ENCODE measurements at places on chromosomes 11 and 22. TPM values are rescaled to one million over a fixed set of nuclear protein-coding genes. Genes with fewer than 3 reads are reported as not detected.

The NXPE4 gene
- not detected for polyA plus RNA-seq

The MS4A15 gene
- polyA plus RNA-seq, result not detected

The BCO2 gene
- polyA plus RNA-seq, result 5.3 TPM

The SLC25A18 gene
- polyA plus RNA-seq, result 0.71 TPM

The C11orf16 gene
- 0.25 TPM for polyA plus RNA-seq

The HPX gene
- polyA plus RNA-seq, result 2.2 TPM

The ANKK1 gene
- polyA plus RNA-seq, result 0.26 TPM

The LRP4 gene
- polyA plus RNA-seq, result 20.7 TPM

The SSTR3 gene
- polyA plus RNA-seq, result not detected

The GTF2H1 gene
- polyA plus RNA-seq, result 33.2 TPM

The TRIM51 gene
- polyA plus RNA-seq, result not detected

The HBB gene
- 122 TPM for polyA plus RNA-seq

The FUT4 gene
- 5.8 TPM for polyA plus RNA-seq

The KRTAP5-2 gene
- polyA plus RNA-seq, result not detected

The CEND1 gene
- polyA plus RNA-seq, result 0.67 TPM

The OR2AT4 gene
- polyA plus RNA-seq, result 0.06 TPM

The TXN2 gene
- 109 TPM for polyA plus RNA-seq

The MS4A3 gene
- 1.1 TPM for polyA plus RNA-seq

- DNase-seq, result no peak
Observed at GRCh38 chr11:73226297-73227006, 8.4 kb downstream of the P2RY2 start.

DNA sequence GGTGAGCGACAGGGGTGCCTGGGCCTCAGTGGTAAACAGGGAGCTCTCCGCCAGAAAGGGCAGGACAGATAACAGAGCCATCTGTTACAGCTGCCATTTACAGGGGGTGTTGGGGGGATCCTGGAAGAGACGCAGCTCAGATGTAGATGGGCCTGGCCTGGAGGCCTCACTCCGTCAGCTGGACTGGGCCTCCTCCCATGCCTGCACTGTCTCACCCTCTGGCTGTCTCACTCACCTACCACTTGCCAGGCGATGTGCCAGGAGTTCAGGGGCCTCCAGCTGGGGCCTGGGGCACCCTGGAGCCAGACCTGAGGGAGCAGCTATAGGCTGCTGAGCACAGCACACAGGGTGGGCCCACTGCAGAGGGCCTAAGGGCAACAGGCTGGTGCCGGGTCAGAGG, 16.3 kb upstream of the SUSD2 start:
- DNase-seq, result no peak

DNA sequence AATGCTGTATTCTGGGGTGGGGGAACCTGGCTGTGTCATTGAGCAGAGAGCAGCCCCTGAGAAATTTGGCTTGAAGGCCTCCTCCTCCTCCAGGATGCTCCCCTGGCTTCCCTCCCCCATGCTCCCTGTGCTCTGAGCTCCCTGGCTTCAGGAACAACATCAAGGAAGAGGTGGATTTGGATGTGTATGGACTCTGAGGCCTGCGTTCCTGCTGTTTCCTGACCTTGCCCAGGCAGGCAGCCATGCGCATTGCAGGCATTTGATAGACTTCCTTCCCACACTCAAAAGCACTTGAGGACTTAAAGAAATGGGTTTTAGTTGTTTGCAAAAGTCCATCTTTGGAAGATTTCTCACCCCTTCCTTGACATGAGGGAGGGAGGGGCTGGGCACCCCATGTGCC, 1317.1 kb downstream of the BRD1 start:
- no peak for DNase-seq

DNA sequence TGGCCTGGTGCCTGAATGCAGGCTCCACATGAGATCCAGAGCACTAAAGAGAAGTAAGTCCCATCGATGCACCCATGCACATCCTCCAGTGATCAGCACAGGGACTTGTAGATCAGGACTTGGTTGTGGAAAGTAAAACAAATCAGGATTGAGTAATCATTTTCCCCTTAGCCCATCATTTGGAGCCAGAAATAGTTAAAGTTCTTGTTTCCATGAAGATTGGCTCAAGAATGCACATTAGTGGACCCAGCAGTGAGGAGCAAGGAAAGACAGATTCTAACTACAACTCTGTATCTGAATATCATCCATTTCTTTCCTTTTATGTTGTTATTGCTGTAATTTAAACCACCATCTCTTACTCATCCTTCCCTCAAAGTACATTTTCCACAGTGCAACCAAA, 19.1 kb downstream of the CCDC83 start:
- DNase-seq, result no peak

DNA sequence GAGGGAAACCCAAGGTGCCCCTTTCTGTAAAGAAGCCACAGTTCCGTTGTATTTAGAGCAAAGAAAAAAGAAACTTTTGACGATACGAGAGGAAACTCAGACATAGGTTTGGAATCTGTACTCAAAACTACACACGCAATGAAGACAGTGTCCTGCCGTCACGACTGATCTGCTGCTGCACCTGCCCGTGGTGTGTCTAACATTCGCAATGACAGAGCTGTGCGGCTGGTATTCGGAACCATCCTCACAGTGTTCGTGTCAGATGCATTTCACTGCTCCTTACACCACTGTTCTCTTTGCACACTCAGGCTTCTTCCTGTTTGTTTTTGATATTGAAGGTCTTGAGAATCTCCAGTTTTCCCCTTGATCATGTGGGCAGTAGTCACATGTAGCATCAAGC, 84.8 kb downstream of the RTL6 start:
- no peak for DNase-seq

- no peak for DNase-seq
Observed at GRCh38 chr11:23317816-23318215, 457.5 kb upstream of the CCDC179 start.

DNA sequence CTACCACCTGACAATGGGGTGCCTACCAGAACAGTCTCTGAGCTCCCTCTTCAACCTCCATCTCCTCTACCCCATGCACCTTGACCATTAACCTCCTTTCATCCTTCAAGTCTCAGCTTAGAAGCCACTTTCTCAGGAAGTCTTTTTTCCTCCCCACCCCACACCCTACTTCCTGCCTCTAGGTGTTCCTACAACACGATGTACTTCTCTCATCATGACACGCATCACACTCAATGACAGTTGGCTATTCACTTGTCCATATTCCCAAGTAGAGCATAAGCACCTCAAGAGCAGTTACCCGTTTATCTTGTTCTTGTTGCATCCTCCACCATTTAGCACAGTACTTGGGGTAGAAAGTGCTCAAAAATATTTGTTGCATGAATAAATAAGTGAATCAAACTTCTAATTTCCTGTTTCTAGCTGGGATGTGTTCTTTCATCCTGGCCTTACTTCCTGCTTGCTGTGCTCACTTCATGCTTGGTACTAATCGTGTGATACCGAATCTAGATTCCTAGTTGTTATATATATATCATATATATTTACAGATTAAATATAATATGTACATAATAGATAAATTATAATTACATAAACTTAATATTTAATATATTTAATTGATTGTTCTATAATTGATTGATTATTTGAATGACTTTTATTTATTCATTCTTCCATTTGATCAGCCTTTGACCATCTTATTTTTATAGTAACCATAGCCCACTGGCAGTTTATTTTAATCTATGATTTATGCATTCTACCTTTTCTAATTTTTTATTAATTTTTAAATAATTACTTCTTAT, 177.5 kb upstream of the TMEM45B start:
- no peak for DNase-seq

DNA sequence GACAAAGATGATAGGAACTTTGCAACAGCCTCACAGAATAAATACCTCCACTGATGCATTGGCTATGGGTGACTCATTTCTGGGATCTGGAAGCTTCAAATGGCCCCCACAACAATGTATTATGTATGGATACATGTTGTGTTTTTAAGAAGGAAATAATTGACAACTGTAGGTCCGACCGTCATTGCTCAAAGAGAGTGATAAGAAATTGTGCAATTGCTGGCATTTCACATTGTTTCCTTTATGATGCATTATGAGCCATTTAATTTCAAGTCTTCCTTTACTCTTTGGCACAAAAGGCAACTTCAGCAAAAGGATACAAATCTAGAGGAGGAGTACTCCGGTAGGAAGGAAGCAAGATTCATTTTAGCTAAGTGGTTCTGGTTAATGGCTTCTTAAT, 2.0 kb downstream of the ANO3 start:
- no peak for DNase-seq

- no peak for DNase-seq
Observed at GRCh38 chr11:124762105-124762623, at the start of gene ESAM. Gene ESAM, minus strand, starts transcription at chr11:124762290. Its CDS starts 136 bp downstream, at chr11:124762154.

DNA sequence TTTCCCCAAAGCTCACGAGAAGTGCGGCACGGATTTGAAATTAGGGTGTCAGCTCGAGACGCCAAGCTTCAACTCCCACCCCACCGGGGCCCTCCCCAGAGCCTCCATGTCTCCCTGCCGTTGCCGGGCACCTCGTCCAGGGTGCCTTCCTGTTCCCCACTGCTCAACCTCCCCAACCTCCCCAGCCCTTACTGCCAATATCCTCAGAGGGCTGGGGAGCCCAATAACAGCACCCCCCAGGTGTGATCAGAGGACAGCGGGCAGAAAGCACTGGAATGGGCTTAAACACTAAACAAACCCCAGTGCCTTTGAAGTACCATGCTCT, 1336.4 kb downstream of the TBC1D22A start:
- DNase-seq, result no peak

DNA sequence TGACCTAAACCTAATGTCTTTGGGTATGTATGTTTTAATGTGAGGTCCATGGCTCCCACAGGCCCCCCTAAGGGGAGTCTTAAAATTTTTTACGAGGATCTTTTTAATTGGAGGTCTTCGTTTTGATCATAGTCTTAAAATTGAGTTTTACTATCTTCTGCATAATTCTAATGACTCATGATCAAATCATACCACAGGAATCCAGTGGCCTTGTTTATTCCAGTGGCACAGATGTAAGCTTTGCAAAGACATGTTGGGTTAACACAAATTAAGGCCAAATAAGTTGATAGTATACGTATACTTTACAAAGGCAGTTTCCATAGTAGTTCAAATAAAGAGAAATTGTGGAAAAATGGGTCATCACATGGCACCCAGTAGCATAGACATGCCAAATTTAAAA, 33.9 kb upstream of the FJX1 start:
- no peak for DNase-seq

DNA sequence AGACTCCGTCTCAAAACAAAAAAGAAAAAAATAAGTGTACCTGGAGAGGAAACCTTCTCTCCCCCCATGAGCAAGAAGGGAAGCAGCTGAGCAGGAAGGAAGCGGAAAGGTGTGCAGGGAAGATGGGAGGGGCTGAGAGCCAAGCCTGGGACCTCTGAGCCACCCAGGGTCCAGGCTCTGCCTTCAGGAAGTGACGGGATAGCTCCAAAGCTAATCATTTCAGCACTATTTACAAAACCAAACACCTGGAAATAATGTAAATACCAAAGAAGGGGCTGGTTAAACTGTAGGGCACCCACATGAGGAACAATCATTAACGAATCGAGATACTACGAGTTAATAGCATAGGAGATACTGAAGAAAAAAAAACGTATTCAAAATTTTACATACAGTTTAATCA, 27.9 kb downstream of the ARRB1 start:
- no peak for DNase-seq

DNA sequence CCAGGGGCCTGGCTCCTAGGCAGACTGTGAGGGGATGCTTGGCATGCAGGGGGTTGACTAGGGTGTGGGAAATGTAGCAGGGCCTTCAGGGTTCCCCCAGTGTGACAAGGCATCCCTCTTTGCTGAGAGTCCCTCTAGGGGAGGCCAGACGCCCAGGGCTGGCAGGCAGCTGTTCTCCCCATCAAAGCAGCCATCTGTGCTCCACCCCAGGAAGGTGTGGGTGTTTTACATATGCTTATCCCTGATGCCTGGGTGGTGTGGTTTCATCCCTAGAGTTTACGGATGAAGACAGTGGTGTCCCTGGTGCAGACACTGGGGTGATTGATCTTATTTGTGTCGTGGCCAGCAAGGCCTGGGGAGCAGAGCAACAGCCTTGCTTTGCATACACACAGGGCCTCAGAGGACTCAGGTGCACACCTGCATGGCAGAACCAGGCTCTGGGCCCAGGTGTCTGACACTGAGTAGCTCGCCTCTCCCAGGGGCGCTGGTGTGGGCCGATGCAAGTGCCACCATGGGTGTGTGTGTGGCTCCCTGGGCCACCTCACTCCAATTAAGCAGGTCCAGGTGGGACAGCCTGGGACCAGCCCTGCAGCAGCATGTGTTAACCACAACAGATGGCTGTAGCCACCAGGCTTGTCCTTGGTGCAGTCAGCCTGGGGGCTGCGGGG, 74.2 kb downstream of the MED15 start:
- DNase-seq, result no peak

- no peak for DNase-seq
Observed at GRCh38 chr11:123407996-123408597, 22.0 kb upstream of the GRAMD1B start.

DNA sequence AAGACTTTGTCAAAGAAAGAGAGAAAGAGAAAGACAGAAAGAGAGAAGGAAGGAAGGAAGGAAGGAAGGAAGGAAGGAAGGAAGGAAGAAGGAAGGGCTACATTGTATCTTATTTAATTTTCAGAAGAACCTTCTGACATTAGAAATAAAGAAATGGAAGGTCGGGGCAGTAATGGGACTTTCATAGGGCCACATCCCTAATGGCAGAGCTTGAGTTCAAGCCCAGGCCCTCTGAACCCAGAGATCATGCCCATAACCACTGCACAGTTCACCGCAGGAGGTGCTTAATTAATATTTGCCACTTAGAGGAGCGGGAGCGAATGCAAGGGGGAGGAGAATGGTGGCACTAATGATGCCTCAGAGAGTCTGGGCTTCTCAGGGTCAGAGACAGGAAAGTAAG, 233.3 kb downstream of the MN1 start:
- DNase-seq, result no peak

DNA sequence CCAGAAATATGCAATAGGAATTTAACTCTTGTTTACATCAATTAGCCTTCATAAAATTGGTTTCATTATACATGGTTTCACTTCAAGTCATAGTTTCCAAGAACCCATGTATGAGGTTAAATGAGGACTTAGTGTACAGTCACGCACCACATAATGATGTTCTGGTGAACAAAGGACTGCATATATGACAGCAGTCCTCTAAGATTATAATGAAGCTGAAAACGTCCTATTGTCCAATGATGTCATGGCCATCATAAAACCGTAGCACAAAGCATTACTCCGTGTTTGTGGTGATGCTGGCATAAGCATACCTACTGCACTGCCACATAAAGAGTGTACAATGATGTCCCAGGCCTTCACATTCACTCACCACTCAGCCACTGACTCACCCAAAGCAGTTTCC, 31.1 kb downstream of the SMCO4 start:
- DNase-seq, result no peak

GRCh38 chr22:31734512-31734911, 15.4 kb downstream of the PRR14L start:
- DNase-seq, result no peak

GRCh38 chr22:45376009-45376408, 37.4 kb downstream of the SMC1B start:
- no peak for DNase-seq

- no peak for DNase-seq
Observed at GRCh38 chr11:130383344-130384211, 44.8 kb downstream of the ADAMTS8 start.

- no peak for DNase-seq
Observed at GRCh38 chr11:66068923-66069714, 953 bp upstream of the PACS1 start.
